ENCODE measurements at places on chromosomes 5 and 9. TPM values are rescaled to one million over a fixed set of nuclear protein-coding genes. Genes with fewer than 3 reads are reported as not detected.

Gene SOHLH1
- total RNA-seq: not detected

GRCh38 chr5:2861605-2862004, 110.1 kb upstream of the IRX2 start:
- no peak for ATAC-seq

GRCh38 chr5:127702926-127703561, at the start of gene CCDC192:
CCDC192 (plus strand) TSS chr5:127703391; CDS start chr5:127703446, 55 bp downstream.
- ATAC-seq: peak; percentile 74

Gene DDX46
- total RNA-seq: 99.2 TPM

Gene GPR150
- total RNA-seq: 0.61 TPM

GRCh38 chr5:132947671-132948070, 15.8 kb downstream of the AFF4 start:
- no peak for ATAC-seq

Gene TMEM171
- total RNA-seq: not detected

Gene GABRP
- not detected for total RNA-seq

Gene GDF9
- total RNA-seq: 0.26 TPM

DNA sequence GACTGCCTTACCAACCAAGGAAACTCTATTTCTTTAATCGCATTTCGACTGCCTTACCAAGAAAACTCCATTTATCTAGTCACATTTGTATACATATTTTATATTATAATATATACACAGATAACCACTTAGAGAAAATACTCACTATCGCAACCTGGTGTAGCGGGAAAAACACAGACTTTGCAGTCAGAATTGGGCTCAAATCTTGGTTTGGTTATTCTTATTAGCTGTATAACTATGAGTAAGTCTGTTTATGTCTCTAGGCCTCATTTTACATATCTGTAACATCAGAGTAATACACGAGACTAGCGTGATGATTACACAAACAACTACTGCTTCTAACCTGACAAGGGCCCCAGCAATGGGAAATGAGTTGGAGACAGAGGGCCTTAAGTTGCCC, 127.5 kb upstream of the POU5F2 start:
- no peak for ATAC-seq

Gene IL9
- total RNA-seq: 29.3 TPM

- no peak for ATAC-seq
Measured at GRCh38 chr5:71533142-71533541, 54.0 kb upstream of the MCCC2 start.

- ATAC-seq: no peak
Measured at GRCh38 chr9:93668261-93668871, 92.0 kb downstream of the PHF2 start.

Gene EDIL3
- total RNA-seq: not detected

GRCh38 chr9:13351778-13352386, 72.4 kb upstream of the MPDZ start:
- no peak for ATAC-seq

GRCh38 chr5:106127985-106128384, 1542.8 kb downstream of the EFNA5 start:
- no peak for ATAC-seq

Gene SHOC1
- not detected for total RNA-seq

GRCh38 chr5:175464074-175464941, 14.1 kb upstream of the SFXN1 start:
- ATAC-seq: peak; percentile 96

Gene SLC23A1
- total RNA-seq: 1.6 TPM

- ATAC-seq: no peak
Measured at GRCh38 chr9:89032173-89032572, 40.9 kb downstream of the S1PR3 start.

DNA sequence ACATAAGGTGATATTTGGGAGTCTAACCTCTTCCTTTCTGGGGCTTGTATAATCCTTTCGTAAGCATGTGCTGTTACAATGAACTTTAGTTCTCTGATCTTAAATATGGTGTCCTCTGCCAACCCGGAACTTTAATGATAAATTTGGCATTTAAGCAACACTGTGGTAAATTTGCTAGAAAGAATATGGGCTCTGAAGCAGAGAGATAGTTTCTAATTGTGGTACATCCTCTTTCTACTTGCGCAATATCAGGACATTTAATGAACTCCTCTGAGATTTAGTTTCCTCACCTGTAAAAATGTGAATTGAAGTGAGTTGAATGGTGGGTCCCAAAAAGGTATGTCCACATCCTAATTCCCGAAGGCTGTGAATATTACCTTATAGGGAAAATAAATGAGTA, 364.7 kb downstream of the CAAP1 start:
- ATAC-seq: no peak

DNA sequence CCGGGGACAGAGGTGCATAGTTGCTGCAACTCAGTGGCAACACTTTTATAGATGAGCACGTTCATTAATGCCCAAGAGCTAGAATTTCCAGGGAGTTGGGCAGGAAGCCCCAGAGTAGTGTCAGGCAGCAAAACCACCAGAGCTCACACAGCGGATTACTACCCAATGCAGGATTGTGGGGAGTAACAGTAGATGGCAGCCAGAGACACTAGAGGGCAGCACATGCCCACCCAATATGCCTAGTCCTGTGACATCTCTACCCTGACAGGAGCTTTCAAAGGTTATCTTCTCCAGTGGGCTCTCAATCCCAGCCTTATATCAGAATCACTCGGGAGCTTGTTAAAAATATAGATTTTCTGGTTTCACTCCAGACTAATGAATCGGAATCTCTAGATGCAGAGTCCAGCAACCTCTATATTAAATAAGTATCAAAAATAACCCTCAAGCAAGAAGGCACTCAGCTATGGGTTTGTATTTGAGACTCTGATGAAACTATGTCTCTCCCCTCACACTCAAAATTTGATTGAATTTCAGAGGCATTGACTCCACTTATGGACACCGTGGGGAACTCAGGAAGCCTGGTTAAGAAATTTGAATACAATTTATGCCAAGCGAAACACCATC, 58.4 kb upstream of the PHF24 start:
- peak; percentile 100 for ATAC-seq

- no peak for ATAC-seq
Measured at GRCh38 chr5:11955331-11955730, 51.1 kb upstream of the CTNND2 start.

Gene SYK
- 0.37 TPM for total RNA-seq
